ENCODE measurements at places on chromosomes 7 and 10.

DNA sequence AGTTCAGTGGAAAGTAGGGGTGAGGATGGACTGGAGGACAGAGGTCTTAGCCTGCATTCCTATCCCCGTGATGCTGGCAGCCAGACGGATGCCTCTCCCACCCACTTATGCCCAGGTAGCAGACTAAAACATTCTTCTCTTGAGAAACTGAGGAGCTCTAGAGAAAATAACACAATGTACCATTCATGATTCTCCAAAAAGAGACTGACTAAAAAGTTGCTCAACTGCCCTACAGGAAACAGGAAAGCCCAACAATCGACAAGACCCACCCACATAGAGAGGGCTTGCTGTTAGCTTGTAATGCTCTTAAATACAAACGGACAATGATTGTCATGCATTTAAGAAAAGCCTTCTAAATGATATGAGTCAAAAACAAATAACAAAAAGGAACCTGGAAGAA, 33.2 kb upstream of the PDE1C start:
- no peak for DNase-seq

DNA sequence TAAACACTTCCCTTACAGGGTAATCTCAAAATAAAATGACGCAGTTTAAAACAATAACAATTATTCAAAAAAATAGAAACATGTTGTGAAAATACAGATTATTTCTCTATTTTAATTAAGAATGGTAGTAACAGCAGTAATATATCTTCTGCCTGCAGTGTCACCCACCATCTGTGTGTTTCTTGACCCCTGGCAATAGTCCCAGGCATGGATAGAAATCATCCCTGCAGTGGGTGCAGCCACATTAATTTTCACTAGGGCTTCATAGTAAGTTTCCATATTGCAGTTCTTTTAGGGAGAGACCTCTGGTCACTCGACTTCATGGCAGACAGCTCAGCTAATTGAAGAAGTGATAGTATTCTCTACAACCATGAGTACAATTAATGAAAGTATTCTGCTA, 470.1 kb upstream of the TEX47 start:
- no peak for DNase-seq

DNA sequence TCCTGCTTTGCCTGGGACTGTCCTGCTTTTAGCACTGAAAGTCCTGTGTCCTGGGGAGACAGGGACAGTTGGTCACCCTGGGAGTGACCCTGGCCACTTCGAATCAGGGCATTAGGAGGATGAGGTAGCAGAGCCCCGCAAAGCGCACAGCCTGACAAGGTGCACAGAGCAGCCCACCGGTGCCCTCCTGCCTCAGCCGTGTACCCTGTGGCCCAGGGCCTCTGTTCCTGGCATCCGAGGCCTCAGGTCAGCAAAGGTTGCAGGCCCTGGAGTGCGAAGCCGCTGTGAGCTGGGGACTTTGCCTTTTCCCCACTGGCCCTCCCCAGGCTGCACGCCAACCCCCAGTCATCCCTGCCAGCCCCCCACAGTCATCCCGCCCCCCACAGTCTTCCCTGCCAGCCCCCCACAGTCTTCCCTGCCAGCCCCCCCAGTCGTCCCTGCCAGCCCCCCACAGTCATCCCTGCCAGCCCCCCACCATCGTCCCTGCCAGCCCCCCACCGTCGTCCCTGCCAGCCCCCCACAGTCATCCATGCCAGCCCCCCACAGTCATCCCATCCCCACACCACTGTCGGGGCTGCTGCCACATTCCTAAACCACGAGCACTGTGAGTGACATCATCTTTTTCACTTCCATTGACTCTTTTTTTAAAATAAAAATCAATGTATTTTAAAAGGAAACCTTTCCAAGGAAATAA, 91.8 kb downstream of the RGS10 start:
- no peak for DNase-seq

- DNase-seq: no peak
Observed at GRCh38 chr10:71547876-71548846, 151.4 kb downstream of the CDH23 start.

- no peak for DNase-seq
Observed at GRCh38 chr10:111338805-111339204, 262.0 kb downstream of the ADRA2A start.

GRCh38 chr10:124665980-124666379, 78.2 kb downstream of the FAM53B start:
- no peak for DNase-seq

DNA sequence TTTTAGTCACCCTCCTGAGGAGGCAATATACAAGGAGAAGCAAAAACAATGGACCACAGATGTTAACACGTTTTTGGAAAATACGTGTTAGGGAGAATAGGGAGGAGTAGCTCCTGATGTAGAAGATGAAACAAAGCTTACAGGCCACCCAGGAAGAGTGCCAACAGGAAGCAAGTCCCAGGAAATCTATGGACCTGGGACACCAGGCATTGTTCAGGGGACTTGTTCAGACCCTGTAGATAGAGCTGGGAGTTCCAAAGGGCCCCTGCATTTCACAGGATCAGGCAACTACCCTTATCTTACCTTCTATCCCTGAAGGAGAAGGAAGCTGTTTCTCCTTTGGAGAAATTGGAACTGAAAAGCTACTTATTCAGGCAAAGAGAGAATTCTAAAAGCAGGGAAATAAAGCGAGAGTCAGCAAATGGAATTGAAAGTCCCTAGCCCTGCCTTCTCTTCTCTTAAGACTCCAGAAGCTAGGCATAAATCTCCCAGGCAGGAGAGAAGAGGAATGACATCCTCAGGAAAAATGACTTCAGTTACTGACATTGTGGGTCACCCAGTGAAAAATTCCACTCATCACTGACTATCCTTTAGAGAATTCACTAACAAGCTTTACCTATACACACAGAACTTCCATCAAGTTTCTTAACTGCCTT, 77.7 kb upstream of the FAM3C start:
- DNase-seq: no peak

DNA sequence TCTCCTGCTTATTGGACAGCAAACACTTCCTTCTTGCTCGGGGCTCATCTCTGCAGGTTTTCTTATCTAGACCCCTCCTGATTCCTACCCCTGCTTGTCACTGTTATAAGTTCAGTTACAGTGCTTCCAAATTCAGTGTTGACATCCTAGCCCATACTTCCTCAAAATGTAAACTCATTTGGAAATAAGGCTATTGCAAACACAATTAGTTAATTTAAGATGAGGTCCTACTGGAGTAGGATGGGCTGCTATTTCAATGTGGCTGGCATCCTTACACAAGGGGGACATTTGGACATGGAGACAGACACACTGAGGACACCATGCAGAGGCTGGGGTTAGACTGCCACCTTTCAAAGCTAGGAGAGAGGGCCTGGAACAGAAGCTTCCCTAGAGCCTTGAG, 85.2 kb upstream of the NPVF start:
- DNase-seq: no peak

DNA sequence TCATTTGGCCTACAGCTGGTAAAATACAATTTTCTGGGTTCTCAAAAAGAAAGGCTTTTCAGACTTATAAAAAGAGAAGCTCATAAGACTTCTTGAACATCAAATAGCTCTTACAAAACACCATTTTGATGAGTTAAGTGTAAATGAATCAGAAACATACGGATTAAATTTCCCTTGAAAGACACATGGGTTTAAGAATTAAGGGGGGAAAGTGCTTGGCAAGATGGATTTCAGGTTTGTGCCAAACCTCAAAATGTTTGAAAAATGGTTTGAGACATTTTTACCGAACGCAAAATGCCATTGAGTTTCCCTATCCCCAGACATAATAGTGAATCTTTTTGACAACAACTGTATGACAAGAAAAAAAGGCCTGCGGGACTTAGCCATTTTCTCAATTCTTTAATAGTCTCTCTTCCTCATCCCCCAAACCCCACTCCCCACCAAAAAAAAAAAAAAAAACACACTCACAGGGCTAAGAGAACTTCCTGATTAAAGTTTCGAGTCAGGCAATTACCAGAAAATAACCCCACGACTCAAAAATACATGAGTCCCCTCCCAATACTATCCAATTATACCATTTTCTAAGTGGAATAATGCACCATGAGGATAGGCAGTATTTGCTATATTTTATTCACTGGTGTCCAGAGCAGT, 260.1 kb downstream of the TRIL start:
- no peak for DNase-seq

Measured in prostate gland (tissue), 2 donors.